G401 (cell line): ENCODE measurements at places on chromosomes 16 and 17. TPM values are rescaled to one million over a fixed set of nuclear protein-coding genes. Genes with fewer than 3 reads are reported as not detected.

The CDC42EP4 gene
- total RNA-seq = 66.1 and 79.4 TPM in 2 replicates

The FAM83G gene
- 10.2 and 16.7 TPM in 2 replicates for total RNA-seq

The RHOT2 gene
- 83.4 and 104 TPM in 2 replicates for total RNA-seq

The GPRC5C gene
- 8.7 and 9.4 TPM in 2 replicates for total RNA-seq

The PLA2G10 gene
- total RNA-seq = not detected in 2 replicates

The LGALS9 gene
- not detected in 2 replicates for total RNA-seq

The IL17C gene
- 0.43 TPM in 1 of 2 replicates, not detected in the other for total RNA-seq

The CMTM4 gene
- total RNA-seq = 11.9 and 22.5 TPM in 2 replicates

The ARL5C gene
- total RNA-seq = not detected in 2 replicates

The PDPR gene
- 6.6 and 14.9 TPM in 2 replicates for total RNA-seq

GRCh38 chr16:57190136-57190535 lies 4.0 kb downstream of the RSPRY1 start:
- DNase-seq = no peak

DNA sequence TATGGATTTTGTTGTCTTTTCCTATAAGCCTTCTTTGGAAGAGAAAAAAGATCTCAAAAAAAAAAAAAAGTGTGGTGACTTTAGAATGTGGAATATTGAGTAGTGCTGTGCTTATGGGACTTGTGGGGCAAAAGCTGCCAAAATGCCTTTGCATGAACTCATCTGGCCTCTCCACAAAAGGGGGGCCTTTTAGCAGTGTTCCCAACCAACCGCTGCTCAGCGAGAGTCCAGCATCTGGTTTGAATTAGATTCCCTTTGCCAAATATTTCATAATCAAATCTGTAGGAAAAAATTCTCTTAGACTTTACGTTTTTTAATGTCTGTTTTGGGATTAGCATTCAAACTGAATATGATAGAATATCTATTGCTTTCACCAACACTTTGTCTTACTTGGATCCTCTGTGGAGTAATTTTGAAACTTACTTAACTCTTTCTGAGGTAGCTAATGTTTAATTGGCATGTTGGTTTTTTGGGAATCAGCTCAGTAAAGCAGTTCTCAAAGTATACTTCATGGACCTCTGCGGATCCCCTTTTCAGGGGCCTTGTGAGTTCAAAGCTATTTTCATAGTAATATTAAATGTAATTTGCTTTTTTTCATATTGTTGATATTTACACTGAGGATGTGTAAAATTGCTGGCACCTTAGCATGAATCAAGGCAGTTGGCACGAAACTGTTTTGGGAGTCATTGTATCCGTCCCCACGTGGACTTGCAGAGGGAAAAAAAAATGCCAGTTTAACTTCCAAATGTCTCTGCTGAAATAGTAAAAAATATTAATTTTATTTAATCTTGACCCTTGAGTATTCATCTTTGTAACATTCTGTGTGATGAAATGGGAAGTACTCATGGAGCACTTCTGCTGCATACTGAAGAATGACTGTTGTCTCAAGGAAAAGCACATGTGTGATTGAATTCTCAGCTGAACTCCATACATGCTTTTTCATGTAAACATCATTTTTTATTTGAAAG lies 34.7 kb upstream of the VPS4A start:
- no peak for DNase-seq

DNA sequence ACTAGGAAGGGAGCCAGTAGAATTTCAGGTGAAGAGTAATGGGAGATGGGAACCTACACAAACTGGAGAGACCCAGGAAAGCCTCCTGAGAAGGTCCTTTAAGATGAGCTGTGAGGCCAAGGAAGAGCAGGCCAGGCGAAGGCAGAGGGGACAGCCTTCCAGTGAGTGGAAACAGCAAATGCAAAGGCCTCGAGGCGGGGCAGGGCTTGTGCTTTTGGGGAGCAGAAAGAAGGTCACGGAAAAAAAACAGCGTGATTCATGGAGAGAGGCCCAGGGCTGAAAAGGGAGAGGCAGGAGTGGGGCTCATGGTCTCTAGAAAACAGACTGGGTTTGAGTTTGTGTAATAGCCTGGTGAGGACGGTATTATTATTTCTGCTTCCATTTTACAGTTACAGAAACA lies 386.5 kb upstream of the ASIC2 start:
- DNase-seq = no peak

GRCh38 chr17:45006927-45007461 lies 38.9 kb upstream of the C1QL1 start:
- no peak for DNase-seq

DNA sequence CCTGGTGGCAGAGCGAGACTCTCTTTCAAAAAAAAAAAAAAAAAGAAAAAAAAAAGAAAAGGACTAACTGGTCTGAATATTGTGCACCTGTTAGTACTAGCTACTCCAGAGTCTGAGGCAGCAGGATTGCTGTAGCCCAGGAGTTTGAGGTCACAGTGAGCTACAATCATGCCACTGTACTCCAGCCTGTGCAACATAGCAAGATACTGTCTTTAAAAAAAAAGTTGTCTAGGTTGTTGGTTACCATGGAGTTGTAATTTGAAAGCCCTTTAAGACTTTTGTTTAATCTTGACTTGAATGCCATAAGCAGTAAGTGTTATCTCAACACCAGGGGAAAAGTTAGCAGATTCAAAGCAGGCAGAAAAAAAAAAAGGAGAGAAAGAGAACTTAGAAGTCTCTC lies 10.9 kb upstream of the C16orf54 start:
- DNase-seq = no peak

DNA sequence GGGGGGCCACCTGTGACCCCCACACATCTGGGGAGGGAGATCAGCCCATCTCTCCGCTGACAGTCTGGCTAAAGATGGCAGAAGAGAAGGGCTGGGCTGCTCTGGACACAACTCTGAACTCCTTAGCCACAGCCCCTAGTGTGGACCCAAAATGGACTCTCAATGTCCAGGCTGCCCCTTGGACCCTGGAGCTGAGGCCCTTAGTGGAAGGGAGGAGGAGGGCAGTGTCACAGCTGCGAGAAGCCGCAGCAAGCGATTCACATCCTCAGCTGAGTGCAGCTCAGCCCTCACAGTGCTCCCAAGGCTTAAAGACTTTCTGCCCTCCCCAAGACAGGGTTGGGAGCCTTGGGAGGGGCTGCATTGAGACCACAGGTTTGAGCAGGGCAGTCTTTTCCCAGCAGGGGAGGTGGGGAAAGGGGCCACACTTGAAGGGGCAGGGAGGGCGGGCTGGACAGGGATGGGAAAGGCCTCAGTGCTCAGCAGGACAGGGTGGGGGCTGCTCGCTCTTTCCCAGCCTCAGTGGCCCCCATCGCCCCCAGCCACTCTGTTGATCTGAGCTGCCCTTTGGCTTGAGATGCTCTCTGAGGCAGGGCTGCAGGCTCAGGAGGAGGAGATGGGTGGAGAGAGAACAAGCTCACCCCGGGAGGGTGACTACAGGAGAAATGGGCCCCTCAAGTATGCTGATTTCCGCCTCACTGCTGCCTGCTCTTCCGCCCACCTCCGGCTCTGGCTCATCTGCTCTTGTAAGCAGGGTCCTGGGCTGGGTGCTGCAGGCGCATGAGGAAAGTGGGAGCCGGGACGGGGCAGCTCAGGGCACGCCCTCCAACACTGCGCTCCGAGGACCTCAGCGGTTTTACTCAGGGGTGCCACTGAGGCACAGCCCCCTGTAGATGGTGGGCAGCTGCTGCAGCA lies 50.9 kb upstream of the MTSS2 start:
- DNase-seq = no peak

DNA sequence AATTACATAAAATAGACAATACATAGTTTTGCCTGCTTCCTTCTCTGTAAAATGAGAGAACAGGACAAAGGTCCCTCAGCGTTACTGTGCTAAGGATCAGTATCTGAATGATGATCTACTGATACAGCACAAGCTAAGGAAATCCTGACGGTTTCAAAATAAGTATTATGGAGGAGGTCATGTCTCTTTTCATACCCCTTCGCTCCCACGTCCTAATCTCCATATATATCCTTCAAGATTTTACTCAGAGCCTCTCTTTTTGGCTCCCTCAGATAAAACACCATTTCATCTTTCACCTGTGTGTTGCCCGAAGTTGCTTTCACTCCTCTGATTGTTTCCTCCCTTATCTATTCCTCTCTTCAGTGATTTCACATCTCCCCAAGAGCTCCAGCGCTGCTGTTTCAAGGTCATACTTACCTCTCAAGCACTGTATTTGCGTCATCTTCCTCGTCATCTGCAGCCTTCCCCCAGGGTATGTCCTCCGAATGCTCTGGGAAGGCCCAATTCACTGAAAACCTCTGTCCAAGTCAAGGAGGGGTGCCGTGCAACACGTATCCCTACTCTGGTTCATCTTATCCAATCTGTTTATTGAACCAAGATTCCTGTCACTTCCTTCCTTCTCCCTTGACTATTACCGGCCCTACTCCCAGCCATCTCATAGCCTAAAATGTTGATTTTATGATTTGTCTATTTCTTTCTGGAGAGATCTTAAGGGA lies 1.2 kb upstream of the BLTP2 start:
- no peak for DNase-seq

DNA sequence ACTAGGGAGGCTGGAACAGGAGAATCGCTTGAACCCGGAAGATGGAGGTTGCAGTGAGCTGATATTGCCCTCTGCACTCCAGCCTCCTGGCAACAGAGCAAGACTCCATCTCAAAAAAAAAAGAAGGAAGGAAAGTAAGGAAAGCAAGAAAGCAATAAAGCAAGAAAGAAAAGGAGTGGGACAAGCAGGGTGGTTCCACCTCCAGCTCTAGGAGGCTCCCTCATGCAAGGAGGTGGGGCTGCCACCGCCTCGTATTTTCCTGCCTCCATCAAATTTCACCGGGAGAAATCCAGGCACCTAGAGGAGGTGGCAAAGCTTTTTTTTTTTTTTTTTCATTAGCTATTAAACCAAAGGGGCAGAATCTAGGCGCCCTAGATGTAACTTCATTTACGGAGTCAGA lies 1.0 kb downstream of the CYB561 start:
- no peak for DNase-seq

- DNase-seq = peak; percentile 43
Measured at GRCh38 chr17:17824119-17824782, 12.5 kb downstream of the SREBF1 start.

- no peak for DNase-seq
Measured at GRCh38 chr16:79593074-79593531, 7.4 kb downstream of the MAF start.

GRCh38 chr17:60641810-60642220 lies 35.8 kb upstream of the BCAS3 start:
- peak; percentile 91 for DNase-seq

DNA sequence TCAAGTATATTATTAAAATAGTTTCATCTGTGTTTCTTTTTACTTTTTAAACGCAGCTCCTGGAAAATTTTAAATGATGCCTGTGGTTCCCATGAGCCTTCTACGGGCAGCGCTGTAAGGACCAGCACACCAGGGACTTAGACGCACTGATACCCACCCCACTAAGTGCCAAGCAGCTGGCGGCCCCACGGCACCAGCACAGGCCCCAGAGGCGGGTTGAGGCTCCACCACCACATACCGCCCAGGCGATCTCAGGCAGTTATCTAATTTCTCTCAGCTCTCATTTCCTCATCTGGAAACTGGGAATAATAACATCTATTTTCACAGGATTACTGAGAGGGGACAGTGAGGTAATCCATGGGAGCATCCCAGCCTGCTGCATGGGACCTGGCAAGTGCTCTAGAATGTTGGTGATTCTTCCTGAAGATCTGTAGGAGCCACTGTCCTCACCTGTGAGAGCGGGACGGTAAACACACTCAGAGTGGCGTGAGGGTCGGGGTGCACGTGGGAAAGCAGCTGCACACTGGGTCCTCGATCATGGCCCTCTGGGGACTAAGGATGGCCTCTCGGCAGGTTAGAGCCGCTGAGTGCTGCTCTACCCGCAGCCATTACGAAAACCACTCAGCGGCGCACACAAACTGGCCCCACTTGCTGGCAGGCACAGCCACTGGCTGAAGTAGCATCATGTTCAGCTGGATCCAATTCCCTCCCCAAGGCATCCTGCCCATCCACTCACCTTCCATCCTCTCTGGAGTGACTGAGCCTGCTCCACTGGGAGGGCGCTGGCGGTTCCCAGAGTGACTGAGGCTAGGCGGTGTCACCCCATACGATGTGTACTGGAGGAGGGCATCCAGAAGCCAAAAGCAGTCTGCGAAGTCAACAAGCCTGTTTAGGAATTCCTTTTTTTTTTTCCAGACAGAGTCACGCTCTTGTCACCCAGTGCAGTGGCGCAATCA lies 17.6 kb upstream of the SLC38A8 start:
- DNase-seq = no peak

- DNase-seq = no peak
Measured at GRCh38 chr17:57867126-57867525, 17.3 kb upstream of the MRPS23 start.

DNA sequence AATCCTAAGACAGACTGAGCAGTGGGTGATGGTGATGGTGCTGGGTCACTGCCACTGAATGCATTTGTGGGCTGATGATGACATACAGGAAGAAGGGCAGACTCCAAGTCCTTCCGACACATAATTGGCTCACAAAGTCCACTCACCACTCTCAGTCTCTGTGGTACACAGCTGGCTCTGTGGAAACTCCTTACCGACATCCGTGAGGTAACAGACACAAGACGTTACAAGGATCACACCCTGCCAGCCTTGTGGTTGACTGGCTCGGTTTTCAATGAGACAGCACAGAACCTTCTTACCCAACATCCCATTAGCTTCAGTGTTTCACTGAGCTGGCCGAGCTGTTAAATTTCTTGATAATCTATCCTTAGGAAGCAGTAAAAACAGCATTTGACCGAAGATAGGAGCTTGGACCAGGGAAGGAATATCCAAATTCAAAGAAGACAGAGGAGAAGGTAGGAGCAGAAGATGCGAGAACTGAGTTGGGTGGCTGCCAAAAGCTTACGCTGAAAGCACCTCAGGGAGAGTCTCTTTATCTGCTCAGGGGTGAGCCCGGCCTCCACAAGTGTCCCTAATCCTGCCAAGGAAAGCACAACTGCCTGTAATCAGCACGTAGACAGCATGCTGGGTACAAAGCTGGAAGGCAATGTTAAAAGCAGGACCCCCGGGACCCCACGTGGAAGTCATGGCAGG lies 5.5 kb upstream of the MXRA7 start:
- DNase-seq = no peak

- no peak for DNase-seq
Measured at GRCh38 chr17:48634493-48635208, 8.5 kb upstream of the HOXB9 start.

GRCh38 chr17:5872831-5873230 lies 197.3 kb upstream of the WSCD1 start:
- no peak for DNase-seq

GRCh38 chr17:30375661-30376060 lies 3.1 kb upstream of the CPD start:
- DNase-seq = no peak

DNA sequence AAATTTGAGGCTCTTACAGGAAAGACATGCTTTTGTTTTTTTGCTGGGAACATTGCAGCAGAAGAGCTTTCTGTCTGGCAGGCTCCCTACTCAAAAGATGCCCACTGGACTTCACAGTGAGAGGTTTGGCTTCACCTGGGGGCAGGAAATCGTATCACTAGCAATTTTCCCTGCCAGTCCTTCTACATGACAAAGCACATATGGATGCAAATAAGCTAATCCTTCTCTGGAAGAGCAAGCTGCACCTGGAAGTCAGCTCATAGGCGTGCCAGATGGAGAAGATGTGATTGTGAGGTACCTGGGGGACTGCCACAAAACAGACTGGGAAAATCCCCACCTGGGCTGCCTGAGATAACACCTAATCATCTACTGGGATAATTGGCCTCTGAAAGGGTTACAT lies 195.0 kb upstream of the CPHXL start:
- DNase-seq = peak; percentile 75
